Islet precursor cell (in vitro differentiated cells): ENCODE measurements at places on chromosomes 7 and 10.

DNA sequence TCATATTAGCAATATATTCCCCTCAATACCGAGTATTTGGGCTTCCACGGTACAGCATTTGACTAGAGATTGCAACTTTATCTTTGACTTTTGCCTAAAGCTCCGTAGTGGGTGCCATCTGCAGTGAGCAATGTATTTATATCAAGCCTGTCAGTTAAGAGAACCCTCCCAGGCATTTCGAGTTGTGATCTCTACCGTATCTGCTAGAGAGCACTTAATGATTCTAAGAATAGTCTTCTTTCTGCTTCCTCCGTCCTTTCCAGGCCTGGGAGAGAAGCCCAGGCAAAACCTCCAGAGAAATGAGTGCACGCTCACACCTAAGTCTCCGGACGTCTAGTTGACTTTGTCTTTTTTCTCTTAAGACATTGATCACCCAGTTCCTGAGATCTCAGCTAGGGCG lies 210.6 kb downstream of the KLF6 start:
- DNase-seq: no peak

- peak; percentile 61 for DNase-seq
Measured at GRCh38 chr10:5812283-5813090, 747 bp downstream of the GDI2 start.

GRCh38 chr10:5566614-5567013 lies 41.9 kb downstream of the CALML3 start:
- peak; percentile 33 for DNase-seq

DNA sequence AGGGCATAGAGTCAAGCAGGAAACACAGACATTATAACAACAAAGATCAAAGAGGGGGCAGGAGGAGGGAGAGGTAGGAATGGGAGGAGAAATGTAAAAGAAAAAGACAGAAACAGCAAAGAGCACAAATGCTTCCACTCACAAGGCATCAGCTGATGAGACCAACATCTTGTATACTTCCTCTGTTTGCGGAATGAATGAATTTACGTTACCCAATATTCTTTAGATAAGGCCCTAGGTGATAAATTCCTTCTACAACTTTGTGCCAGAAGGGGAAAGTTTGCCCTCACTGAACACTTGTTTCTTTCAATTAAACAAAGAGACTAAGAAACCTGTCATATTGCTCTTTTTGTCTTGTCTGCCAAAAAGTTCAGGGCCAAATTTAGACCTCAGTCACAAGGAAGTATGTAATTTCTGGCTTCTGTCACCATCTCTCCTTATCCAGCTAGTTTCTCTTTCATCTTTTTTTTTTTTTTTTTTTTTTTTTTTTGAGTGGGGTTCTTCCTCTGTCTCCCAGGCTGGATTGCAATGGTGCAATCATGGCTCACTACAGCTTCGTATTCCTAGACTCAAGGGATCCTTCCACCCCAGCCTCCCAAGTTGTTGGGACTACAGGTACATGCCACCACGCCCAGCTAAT lies 116.4 kb upstream of the NANOS1 start:
- DNase-seq: no peak

DNA sequence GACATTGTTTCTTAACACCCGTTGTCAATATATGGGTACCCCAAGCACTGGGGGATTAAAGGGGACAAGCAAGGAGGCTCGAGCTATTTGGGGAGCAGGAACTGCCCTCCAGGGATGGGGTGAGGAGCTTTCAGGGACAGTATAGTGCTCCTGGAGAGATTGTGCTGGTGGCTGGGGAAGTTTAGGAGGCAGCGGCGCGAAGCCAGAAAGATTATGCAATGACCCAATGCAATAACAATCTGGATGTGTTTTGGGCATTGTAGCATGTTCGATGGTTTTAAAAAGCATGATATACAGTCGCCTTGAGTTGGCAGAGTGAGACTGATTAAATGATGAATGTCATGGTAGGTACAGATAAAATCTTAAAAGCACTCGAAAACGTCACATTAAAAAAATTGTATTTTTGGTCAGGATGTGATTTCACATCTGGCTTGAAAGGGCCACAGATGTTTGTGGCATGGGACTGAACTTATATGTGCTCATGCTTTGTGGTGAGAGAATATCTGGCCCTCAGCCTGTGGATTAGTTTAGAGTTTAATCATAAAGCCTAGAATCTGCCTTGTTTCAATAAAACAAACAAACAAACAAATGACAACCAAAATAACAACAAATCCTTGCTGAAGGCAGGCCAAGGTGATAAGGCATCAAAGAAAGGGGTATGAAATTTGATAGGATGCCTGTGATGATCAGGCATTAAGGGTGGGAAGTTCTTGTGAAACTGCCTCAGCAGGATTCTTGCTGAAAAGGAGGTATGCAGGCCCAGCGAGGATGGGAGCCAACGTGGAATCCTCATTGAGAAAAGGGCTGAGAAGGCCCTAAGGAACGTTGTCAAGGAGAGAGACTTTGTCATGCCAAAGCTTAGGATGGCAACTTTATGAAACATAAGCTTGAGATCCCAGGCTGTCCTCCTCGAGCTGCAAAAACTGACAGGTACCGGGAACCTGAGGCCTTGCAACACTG lies 417.1 kb upstream of the KLF6 start:
- DNase-seq: no peak

- DNase-seq: no peak
Measured at GRCh38 chr10:31304291-31304970, 14.6 kb upstream of the ZEB1 start.

DNA sequence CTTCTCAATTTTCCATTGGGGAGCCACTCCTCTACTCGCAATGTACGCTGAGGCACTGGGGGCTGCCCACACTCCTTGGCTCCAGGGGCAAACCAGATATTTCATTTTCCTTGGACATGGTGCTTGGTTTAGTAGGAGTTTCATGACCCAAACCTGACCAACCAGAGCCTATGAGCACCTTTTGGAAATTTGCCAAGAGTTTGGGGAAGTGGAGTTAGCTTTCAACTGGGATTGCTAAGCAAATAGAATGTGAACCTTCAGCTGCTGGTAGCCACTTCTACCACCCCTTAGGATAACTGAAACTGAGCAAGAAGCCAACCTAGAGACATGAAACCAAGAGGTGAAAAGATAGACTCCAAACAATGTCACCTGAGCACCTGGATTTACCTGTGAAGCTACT lies 74.9 kb upstream of the COL13A1 start:
- no peak for DNase-seq

DNA sequence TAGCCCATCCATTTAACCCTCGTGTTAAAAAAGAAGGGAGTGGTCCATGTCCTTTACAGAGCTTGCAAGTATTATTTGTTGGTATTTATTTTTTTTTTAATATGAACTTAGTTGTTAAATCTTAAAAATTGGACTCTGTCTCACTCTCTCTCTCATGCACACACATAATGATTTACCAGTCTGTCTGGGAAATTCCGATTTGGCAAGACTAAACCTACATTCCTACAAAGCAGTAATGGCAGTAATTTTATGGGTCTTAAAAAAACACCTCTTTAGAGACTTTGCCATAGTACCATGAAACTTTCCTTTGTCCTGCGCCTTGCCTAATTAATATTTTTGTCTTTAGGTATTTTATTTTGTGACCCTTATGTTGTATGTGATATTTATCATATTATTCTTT lies 239.5 kb upstream of the PPP1R3A start:
- DNase-seq: no peak

- DNase-seq: no peak
Measured at GRCh38 chr10:133455196-133455595, 1.5 kb downstream of the SCART1 start.

- no peak for DNase-seq
Measured at GRCh38 chr10:58781873-58782488, 269.3 kb downstream of the BICC1 start.

- no peak for DNase-seq
Measured at GRCh38 chr7:154672659-154673415, 330.1 kb downstream of the PAXIP1 start.

- DNase-seq: no peak
Measured at GRCh38 chr7:117014673-117015133, 61.4 kb downstream of the ST7 start.

DNA sequence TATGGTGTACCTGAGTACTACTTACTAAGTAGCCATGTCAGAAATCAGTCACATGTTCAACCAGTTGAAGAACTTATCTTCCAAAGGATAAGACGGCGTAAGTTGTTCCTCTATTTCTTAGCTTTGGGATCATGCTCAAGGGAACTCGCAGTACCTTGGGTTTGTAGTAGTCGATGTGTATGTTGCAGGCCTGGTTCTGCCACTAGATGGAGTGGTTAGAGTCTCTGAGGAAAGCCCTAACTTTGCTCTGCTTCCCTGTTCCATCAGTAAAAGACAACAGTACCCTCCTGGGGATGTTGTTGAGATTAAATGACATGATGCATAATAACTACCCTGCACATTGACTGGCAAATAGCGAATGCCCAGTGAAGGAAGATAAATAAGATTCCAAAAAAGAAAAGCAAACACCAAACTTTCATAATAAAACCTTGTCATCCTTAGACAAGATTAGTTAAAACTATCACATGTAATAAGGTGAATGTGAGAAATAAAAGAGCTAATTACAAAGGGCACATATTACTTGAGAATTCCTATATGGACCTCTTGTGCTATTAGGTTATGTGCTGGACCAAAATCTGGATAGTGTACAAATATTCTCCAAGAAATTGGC lies 165.9 kb downstream of the ABCA13 start:
- peak; percentile 63 for DNase-seq

- peak; percentile 100 for DNase-seq
Measured at GRCh38 chr10:119596537-119597404, at the start of gene TIAL1. Gene TIAL1, minus strand, starts transcription at chr10:119596964. Its CDS starts 499 bp downstream, at chr10:119596465.

- no peak for DNase-seq
Measured at GRCh38 chr10:61765176-61766087, 102.7 kb downstream of the CABCOCO1 start.

- DNase-seq: no peak
Measured at GRCh38 chr7:32089256-32089655, 19.0 kb upstream of the PDE1C start.

GRCh38 chr10:99537086-99537988 lies 4.6 kb downstream of the NKX2-3 start:
- DNase-seq: no peak

GRCh38 chr10:99673492-99673891 lies 14.2 kb downstream of the ENTPD7 start:
- no peak for DNase-seq

GRCh38 chr7:143131781-143132180 lies at the start of gene PIP:
Gene PIP, plus strand, starts transcription at chr7:143132077. Its CDS starts 40 bp downstream, at chr7:143132117.
- no peak for DNase-seq

GRCh38 chr7:98409843-98410242 lies 9.0 kb upstream of the BAIAP2L1 start:
- DNase-seq: no peak

GRCh38 chr7:100364480-100364879 lies 6.6 kb downstream of the PILRB start:
- DNase-seq: no peak

DNA sequence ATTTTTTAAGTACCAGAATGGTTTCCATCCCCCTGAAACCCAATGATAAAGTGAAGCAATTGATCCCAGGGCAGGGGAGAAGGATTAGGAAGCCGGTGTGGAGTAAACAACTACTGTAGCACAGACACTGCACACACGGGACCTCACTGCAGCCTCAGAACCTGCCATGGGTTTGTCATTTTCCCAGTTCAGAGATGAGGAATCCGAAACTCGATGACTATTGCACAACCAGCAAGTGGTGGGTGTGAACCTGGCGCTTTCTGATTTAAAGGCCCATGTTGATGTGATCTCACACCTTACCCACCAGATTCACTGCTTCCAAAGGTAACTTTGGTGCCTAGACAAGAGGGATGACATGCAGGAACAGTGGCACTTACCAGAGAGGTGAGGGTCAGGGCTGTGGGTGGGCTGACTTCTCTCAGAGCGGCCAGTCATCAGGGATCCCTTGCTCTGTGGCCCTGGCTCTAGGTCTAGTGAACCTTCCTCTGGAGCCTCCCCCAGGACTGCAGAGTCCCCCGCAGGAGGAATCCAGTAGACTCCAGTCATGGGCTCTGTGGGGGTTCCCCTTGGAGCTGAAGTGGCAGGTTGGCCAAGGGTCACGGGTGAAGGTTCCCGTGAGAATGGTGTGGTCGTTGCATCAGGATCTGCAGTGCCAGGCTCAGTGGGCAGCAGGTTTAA lies 62.8 kb downstream of the PKD1L1 start:
- DNase-seq: no peak

DNA sequence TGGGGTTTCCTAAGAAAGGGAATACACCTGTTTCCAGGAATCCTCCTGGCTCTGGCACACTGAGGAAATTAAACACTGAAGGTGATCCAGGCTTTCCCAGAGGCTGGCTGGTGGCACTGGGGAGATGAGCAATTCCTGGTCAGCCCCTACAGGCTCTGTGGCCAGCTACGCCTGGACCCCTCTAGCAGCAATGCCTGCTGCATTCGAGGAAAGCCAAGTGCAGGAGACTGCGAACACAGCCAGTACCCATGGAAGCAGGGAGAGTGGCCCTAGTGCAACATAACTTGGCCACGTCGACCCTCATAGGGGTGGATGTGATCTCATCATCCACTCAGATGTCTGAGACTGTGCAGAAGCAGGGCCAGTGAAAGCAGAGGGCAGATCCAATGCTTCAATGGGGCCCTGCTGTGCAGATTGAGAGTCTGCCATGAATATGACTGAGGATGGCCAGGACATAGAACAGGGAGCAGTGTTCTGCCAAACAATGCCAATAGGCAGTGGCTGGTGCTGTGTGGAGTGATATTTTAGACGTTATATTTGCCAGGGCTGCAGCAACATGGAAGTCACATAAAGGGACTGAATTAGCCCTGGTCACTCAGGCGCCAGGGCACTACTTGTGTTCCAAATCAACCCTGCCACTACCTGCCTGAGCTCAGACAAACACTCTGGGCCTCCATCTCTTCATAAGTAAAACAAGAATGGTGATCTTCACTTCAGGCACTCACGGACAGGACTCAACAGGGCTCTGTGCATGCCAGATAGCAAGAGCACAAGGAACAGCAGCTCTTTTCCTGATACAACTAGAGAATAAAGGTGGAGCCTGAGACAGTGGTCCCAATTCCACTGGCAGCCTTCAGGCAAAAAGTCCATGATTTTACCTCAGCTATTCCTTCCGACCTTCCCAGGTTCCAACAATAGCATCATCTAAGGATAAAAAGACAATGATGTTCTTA lies 2.4 kb downstream of the ZNF488 start:
- DNase-seq: peak; percentile 40

DNA sequence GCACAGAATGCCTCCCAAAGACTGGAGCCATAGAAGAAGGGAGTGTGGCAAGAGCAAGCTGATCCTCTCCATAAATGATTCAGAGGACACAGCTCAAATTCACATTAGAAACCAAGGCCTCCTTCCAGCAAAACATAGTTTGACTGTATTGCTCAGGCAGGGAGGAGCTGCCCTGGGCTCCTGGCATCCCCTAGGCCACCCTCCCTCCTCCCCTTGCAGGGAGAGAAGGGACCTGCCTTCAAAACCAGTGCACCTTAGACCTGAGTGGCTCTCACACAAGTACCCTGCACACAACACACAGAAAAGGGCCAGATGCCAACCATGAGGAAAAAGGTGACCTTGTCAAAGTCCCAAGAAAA lies 64.7 kb downstream of the CREB3L2 start:
- peak; percentile 55 for DNase-seq

DNA sequence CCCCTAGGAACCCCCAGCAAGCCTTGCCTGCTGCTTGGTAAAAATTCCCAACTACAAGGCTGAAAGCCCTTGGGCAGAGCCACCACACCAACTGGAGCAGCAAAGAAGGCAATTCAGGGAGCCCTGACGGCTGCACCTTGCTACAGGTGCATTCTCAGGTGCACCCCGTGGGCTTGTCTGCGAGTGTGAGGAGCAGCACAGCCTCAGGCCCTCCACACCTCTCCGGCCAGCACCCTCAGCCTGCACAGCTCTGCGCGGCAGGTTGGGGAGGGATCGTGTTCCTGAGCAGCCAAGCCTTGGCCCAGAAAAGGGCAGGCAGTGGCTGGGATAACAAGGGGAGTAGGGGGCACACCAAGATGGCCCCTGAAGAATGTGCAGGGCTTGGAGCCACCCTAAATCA lies 104.1 kb downstream of the FAM53B start:
- DNase-seq: no peak
